ENCODE measurements at places on chromosomes 7 and 10. TPM values are rescaled to one million over a fixed set of nuclear protein-coding genes. Genes with fewer than 3 reads are reported as not detected.

GRCh38 chr10:78700413-78700812 lies 368.4 kb upstream of the ZMIZ1 start:
- peak; percentile 35 for DNase-seq
- H3K27ac ChIP-seq = no peak overlapping the region
- H3K27me3 ChIP-seq = peaks cover 51% of the 10 kb centered on the region
- H3K4me3 ChIP-seq = no peak overlapping the region
- no peaks in the 10 kb centered on the region for H3K4me1 ChIP-seq

GRCh38 chr7:154914308-154914995 lies 88.5 kb downstream of the PAXIP1 start:
- H3K27ac ChIP-seq = no peak overlapping the region
- peaks cover under 1% of the 10 kb centered on the region for H3K4me1 ChIP-seq
- H3K27me3 ChIP-seq = no peaks in the 10 kb centered on the region
- no peak overlapping the region for H3K4me3 ChIP-seq
- H3K36me3 ChIP-seq = peaks cover 6% of the 10 kb centered on the region

DNA sequence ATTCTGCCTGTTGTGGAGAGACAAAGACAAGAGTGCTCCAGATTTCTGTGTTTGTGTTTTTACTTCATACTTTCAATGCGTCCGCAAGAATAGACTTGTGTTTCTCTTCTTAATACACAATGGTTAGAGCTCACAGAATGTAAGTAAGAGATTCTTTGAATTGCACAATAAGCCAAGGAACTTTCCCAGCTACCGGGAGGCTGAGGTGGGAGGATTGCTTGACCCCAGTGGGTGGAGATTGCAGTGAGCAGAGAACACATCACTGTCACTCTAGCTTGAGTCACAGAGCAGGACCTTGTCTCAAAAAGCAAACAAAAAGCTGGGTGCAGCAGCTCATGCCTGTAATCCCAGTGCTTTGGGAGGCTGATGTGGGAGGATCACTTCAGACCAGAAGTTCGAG lies 250.7 kb upstream of the MYO3A start:
- H3K27ac ChIP-seq = no peak overlapping the region
- no peaks in the 10 kb centered on the region for H3K36me3 ChIP-seq
- H3K27me3 ChIP-seq = peaks cover 34% of the 10 kb centered on the region
- peak; percentile 7 for DNase-seq
- H3K4me1 ChIP-seq = peaks cover 11% of the 10 kb centered on the region

DNA sequence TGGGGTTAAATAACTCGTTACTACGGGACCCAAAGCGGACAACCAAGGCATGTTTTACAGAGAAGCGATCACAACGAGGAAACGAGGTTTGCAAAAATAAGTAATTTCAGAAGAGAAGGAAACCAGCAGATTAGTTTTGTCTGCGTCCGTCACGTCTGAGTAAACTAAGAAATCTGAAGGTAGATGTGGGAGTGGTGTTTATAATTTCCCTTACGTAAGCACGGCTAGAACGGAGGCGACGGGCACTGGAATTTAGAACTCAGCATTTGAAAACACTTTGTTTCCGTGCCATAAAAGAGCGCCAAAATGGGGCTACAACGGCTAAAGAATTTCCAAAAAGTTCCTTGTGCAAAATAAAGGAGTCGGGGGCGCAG lies 718 bp upstream of the UMAD1 start:
- DNase-seq = peak; percentile 32
- no peaks in the 10 kb centered on the region for H3K27me3 ChIP-seq
- peaks cover 21% of the 10 kb centered on the region for H3K4me1 ChIP-seq
- H3K4me3 ChIP-seq = peak overlapping the region; percentile 96
- peak overlapping the region; percentile 97 for H3K27ac ChIP-seq

DNA sequence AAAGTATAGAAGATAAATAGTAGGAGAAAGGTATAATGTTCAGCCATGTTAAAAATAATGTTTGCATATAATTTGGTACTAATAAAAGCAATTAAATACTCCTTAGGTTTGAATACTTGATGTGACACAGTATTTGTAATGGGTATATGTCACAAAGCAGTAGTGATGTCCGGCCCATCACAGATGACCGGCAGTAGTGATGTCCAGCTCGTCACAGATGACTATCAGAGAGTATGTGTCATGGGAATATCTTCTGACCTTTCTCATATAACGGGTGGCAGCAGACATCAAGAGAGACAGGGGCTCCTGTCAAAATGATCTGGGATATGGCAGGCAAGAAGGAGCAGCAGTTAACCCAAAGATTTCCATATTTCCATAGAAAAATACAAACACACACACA lies 477.4 kb upstream of the KLF6 start:
- no peak overlapping the region for H3K27ac ChIP-seq
- H3K36me3 ChIP-seq = peaks cover 6% of the 10 kb centered on the region
- no peak for DNase-seq
- H3K27me3 ChIP-seq = no peaks in the 10 kb centered on the region

- no peak for DNase-seq
- H3K36me3 ChIP-seq = no peaks in the 10 kb centered on the region
- no peaks in the 10 kb centered on the region for H3K4me1 ChIP-seq
These were observed 62.5 kb downstream of the ZNF92 start for GRCh38 chr7:65436163-65436562.

- DNase-seq = no peak
- H3K4me3 ChIP-seq = no peak overlapping the region
- H3K36me3 ChIP-seq = peaks cover 9% of the 10 kb centered on the region
- no peak overlapping the region for H3K27ac ChIP-seq
These were observed 118.8 kb upstream of the IFRD1 start for GRCh38 chr7:112331492-112331891.

- H3K27me3 ChIP-seq = no peaks in the 10 kb centered on the region
- peaks cover 84% of the 10 kb centered on the region for H3K36me3 ChIP-seq
- no peak overlapping the region for H3K27ac ChIP-seq
- peaks cover 13% of the 10 kb centered on the region for H3K4me1 ChIP-seq
These were observed 11.7 kb downstream of the CASP2 start for GRCh38 chr7:143299840-143300239.

The IL2RA gene
- total RNA-seq = not detected

Measured in MCF 10A (cell line).